ENCODE measurements at places on chromosomes 1 and 21.

DNA sequence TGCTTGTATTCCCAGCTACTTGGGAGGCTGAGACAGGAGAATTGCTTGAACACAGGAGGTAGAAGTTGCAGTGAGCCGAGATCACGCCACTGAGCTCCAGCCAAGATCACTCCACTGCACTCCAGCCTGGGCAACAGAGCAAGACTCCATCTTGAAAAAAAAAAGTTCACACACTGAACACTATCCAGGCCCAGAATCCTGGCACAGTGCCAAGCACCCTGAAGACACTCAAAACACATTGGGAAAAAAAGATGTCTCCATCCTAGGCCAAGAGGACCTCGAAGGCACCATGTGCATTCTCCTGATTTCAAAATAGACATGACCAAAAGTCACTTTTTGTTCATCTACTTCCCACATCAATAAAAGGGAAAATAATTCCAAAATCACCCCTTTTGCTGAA is 38.7 kb downstream of the SLC9A1 start:
- DNase-seq, result no peak

DNA sequence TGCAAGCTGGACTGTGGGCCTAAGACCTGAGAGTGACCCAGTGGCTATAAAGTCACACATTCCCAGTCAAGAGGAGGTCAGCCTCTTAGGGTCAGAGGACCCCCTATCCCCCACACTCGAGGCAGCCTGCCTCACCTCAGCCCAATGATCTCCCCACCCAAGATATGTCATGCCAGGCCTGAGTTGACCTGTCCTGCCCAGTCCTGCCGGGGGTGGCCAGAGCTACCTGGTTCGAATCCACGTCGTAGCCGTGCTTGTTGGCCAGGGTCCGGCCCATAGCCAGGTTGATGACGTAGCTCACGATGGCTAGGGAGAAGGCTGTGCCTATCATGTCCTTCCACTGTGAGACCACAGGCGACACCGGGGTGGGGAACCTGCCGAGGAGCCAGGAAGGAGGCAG is 15.6 kb downstream of the SLC26A9 start:
- DNase-seq, result no peak

DNA sequence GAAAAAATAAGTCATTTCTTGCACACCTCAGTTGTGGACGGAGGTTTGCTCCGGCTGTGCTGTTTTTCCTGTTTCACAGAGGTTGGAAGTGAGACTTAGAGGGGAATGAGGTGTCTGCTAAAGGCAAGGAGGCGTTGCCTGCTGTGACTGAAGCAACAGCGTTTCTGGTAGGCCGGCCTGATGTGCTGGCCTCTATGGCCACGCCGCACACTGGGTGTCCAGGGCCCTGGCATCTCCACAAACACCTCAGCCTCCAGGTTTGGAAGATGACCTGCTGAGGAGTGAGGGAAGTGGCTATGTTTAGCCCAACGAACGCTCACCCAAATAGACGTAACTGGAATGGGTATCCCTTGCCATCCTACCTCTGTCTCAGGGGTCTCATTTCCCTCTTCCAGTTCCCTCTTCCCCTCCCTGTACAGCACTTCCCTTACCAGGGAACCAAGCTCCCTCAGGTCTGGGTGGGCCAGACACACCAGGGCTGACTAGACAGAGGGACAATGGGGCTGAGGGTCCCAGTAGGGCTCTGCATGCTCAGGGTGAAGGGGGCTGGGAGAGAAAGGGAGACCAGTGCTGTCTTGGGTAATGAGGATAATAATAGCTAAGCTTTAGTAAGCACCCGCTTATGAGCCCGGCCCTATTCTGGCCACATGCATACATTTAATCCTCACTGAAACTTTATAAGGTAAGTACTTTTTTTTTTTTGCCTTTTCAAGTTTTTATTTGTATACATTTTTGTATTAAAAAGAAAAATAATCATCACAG is 11.9 kb downstream of the CACNA1S start:
- DNase-seq, result no peak

GRCh38 chr1:26336477-26337205 is 17.3 kb downstream of the CRYBG2 start:
- no peak for DNase-seq

GRCh38 chr1:179012038-179012437 is 13.7 kb upstream of the FAM20B start:
- no peak for DNase-seq

GRCh38 chr1:187985897-187986654 is 1157.3 kb downstream of the PLA2G4A start:
- no peak for DNase-seq

GRCh38 chr1:89607586-89608318 is 25.2 kb upstream of the LRRC8C start:
- DNase-seq, result no peak

DNA sequence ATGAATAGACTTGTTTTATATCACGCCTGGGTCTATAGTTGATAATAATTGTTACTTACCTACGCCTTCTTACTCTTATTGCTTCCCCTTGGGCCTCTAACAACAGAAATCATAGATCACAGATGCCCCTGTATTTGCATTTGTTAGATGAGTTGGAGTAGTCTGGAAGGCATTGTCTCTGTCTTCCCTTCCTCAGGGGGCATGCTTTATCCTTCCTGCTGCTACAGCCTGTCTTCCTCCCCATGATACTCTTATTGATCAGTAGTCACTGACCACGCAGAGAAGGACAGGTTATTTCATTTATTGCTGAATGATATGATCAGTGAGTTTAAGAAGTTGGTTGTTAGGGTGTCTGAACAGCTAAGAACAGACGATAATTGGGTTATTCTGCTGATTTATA is 98.4 kb downstream of the DNM3 start:
- DNase-seq, result no peak

- DNase-seq, result no peak
These were observed 136.6 kb upstream of the ZP4 start for GRCh38 chr1:238027366-238027765.

GRCh38 chr1:109634292-109634691 is 14.7 kb downstream of the AMPD2 start:
- no peak for DNase-seq

- no peak for DNase-seq
These were observed 312.1 kb upstream of the VAMP3 start for GRCh38 chr1:7458946-7459345.

DNA sequence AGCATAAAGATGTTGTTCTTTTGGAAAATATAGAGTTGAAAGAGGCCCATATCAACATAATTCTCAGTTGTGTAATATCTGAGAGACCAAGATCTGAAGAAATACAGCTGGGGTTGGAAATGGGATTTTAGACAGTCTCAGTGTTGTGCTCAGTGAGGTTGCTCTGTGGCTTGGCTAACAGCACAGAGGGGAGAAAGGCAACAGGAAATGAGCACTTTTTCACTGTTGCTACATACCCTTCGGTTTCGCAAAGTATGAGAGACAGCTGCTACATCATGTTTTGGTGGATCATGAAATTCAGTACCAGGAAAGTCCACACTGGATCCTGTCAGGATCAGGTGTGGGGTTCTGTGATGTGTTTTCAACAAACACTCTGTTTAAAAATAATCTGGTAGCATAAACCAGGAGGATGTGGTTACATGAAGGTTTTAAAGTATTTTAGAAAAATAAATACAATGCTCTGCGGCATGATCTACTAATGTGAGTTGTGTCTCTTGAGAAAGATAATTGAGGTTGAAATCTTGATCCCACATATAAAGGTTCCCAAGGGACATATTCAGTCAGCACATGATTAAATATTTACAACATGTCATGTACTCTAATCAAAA is 7.0 kb upstream of the GPR88 start:
- DNase-seq, result no peak

DNA sequence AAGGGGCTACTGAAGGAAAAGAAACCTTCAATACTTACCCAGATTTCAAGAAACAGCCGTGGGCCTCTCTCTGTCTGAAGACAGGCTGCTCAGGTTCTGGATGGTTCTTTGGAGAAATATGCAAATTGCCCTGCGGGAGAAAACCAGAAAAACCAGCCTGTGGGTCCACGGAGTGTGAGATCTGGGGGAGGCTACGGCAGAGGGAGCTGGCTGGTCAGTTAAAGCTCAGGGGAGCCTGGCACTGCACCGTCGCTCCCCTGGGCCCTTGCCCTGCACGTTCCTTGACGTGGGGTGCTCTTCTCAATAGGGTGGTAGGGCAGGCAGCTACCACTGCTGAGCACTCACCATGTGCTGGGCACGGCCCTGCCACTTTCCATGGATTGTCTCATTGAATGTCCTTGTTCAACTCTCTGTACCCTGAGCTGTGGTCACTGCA is 12.7 kb downstream of the TMCO4 start:
- no peak for DNase-seq

GRCh38 chr1:24165500-24165899 is 21.6 kb downstream of the IFNLR1 start:
- DNase-seq, result no peak

- DNase-seq, result no peak
These were observed 7.3 kb downstream of the SYTL1 start for GRCh38 chr1:27348861-27349783.

- DNase-seq, result no peak
These were observed 60.0 kb upstream of the TLR5 start for GRCh38 chr1:223203034-223203408.

- no peak for DNase-seq
These were observed 746 bp downstream of the TADA1 start for GRCh38 chr1:166875302-166875733.

GRCh38 chr1:68570871-68571270 is 74.0 kb upstream of the DEPDC1 start:
- DNase-seq, result no peak

- DNase-seq, result no peak
These were observed 594.8 kb downstream of the USP25 start for GRCh38 chr21:16324630-16325029.

- no peak for DNase-seq
These were observed 687 bp downstream of the PRKAB2 start for GRCh38 chr1:147171399-147172167.

DNA sequence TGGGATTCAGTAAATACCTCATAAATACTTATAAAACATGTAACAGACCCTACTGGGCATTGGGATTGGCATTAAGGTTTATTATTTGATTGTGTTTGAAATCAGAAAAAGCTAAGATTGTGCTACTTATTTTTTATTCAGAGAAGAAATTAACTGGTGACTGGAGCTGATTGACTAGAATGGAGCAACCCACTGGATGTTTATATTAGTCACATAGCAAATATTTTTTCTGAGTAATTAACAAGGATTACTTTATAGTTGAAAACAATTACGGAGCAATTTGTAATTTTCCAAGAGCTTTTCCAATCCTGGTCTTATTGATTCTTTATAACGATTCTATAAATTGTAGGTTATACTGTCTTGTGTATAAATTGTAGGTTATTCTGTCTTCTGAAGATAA is 208.7 kb downstream of the HLX start:
- no peak for DNase-seq

- no peak for DNase-seq
These were observed at the start of gene RIPK4 for GRCh38 chr21:41766883-41767605. Gene RIPK4 (minus strand): TSS chr21:41767052. CDS start chr21:41767041, 11 bp downstream.

DNA sequence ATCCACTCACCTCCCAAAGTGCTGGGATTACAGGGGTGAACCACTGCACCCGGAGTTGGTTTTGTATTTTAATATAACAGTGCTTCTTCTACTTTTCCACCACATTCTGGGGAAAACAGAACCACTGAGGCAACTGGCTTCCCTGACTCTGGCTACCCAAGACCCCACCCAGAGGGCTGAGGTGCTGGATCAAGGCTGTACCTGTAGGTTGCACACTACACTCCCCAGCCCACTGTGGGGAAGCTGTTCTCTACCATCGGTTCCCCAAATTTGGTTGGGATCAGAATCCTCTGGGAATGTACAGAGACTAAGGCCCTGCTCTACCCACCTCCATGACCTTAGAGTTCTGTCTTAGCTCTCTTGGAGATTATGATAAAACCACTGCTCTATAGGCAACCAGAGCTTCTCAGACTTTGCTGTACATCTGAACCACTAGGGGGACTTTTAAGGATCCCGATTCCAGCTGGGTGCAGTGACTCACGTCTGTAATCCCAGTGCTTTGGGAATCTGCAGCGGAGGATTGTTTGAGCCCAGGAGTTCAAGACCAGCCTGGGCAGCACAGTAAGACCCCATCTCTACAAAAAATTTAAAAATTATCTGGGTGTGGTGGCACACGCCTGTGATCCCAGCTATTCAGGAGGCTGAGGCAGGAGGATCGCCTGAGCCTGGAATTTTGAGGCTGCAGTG is 51.6 kb downstream of the GNG4 start:
- no peak for DNase-seq

DNA sequence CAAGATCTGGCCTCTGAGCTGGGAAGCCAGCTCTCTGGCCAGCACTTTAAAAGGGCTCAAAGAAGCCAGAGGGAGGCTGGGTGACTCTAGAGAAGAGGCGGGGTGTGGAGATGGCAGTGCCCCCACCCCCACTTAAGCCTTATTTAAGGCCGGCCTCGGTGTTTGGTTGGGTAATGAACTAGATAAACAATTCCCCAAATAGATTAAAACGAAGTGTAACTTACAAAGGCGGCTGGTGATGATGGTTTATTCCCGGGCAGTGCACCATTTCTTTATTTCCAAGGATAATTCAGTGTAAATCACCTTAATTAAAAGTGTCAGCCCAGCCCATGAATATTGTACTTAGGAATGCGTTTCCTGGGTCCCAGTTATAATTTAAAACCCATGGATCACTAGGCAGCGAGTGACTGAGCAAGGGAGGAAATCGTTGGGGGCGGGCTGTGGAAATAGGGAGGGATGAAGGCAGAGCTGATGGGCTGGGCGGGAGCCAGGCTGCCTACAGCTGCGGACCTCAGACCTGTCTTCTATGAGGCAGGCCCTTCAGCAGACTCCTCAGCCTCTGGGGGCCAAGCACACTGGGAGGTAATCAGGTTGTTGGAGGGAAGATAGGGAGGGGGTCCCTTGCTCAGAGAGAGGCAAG is 54.9 kb downstream of the TMEM53 start:
- DNase-seq, result no peak

- no peak for DNase-seq
These were observed 138.4 kb downstream of the NEK7 start for GRCh38 chr1:198295225-198295624.

DNA sequence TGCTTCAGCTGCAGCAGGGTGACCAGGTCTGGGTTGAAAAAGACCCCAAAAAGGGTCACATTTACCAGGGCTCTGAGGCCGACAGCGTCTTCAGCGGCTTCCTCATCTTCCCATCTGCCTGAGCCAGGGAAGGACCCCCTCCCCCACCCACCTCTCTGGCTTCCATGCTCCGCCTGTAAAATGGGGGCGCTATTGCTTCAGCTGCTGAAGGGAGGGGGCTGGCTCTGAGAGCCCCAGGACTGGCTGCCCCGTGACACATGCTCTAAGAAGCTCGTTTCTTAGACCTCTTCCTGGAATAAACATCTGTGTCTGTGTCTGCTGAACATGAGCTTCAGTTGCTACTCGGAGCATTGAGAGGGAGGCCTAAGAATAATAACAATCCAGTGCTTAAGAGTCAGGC is 2.9 kb downstream of the C1QA start:
- DNase-seq, result no peak

- no peak for DNase-seq
These were observed 403.7 kb downstream of the LTN1 start for GRCh38 chr21:28588997-28589396.

All from anterior cingulate cortex (tissue), 58 donors.